ENCODE measurements at places on chromosomes 4 and X. TPM values are rescaled to one million over a fixed set of nuclear protein-coding genes. Genes with fewer than 3 reads are reported as not detected.

DNA sequence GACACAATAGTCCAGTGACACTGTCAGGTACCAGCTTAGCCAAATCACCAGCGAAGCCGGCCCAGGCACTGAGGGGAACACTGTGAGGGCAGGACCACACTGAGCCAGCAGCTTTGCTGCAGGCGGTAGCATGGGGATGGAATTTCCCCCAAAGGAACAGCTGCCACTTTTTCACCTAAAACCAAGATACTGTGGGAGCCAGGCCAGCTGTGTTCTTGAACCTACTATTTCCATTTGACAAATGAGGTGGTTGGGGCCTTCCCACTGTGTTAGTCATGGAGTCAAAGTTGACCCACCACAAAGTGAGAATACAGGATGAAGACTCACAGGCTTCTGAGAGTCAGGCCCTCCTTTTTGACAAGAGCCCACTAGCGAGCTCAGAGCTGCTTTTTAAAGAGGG lies 70.7 kb upstream of the SH3RF1 start:
- no peak for DNase-seq

The RIBC1 gene
- 2.0 TPM for total RNA-seq

The LARP1B gene
- total RNA-seq, result 17.8 TPM

The HTN3 gene
- total RNA-seq, result not detected

- no peak for DNase-seq
These were observed 475.6 kb downstream of the PCDH10 start for GRCh38 chr4:133624744-133625143.

GRCh38 chrX:41666251-41666650 lies 22.5 kb upstream of the GPR34 start:
- no peak for DNase-seq

DNA sequence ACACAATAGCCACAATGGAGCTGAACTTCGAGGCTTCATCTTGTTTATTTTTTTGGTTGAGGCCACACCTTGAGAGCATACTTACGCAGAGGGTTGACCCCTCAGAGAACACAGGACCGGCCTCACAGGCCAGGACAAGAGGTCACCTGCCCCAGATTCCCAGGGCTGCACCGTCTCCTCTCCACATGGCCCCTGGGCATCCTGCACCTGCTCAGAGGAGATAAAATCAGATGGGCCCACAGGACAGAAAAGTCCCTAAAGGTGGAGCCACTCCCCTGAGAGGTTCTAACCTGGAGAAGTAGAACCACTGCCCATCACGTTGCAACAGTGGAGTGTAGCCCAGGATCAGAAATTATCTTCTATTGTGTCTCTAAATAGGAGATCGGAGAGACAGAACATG lies 1.1 kb upstream of the CLDN24 start:
- DNase-seq, result no peak

- DNase-seq, result no peak
These were observed 652.9 kb upstream of the IGFBP7 start for GRCh38 chr4:57763070-57763469.

The MAGEB17 gene
- total RNA-seq, result not detected

The ODAPH gene
- total RNA-seq, result not detected

GRCh38 chrX:357693-358471 lies 28.8 kb downstream of the PPP2R3B start:
- DNase-seq, result no peak

The PRSS12 gene
- total RNA-seq, result 0.68 TPM

The FAT4 gene
- 11.3 TPM for total RNA-seq

DNA sequence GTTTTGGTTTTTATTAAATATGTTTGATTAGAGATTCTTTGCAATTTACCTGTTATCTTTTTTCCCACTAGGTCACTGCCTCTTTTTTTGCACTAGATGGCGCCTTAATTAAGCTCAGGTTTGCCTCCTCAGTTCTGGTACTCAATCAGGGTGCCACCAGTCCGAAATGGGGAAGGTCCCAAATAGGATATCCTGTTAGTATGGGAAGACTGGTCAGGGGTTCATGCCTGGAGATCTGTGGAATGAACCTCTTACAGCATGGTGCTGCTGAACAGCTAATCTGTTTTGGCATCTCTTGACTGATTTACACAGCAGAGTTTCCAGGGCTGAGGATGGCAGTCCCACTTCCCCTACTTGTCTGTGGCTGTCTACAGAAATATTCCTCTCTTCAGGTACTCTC lies 24.2 kb upstream of the VSIG1 start:
- DNase-seq, result no peak

GRCh38 chrX:134803551-134804183 lies 145.4 kb upstream of the PLAC1 start:
- no peak for DNase-seq

The TRIM61 gene
- total RNA-seq, result 2.3 TPM

The SSX4B gene
- total RNA-seq, result not detected

The KCNIP4 gene
- 0.33 TPM for total RNA-seq

GRCh38 chr4:123480706-123481418 lies 84.3 kb downstream of the SPRY1 start:
- no peak for DNase-seq
